ENCODE measurements at places on chromosomes 4 and X. TPM values are rescaled to one million over a fixed set of nuclear protein-coding genes. Genes with fewer than 3 reads are reported as not detected.

GRCh38 chrX:120302434-120302833 lies 8.8 kb downstream of the TMEM255A start:
- H3K4me3 ChIP-seq: no peak overlapping the region
- H3K4me1 ChIP-seq: no peaks in the 10 kb centered on the region
- H3K27me3 ChIP-seq: peaks cover 31% of the 10 kb centered on the region

GRCh38 chrX:38968344-38969216 lies 167.3 kb downstream of the MID1IP1 start:
- no peaks in the 10 kb centered on the region for H3K4me1 ChIP-seq
- H3K4me3 ChIP-seq: no peak overlapping the region
- no peaks in the 10 kb centered on the region for H3K36me3 ChIP-seq

DNA sequence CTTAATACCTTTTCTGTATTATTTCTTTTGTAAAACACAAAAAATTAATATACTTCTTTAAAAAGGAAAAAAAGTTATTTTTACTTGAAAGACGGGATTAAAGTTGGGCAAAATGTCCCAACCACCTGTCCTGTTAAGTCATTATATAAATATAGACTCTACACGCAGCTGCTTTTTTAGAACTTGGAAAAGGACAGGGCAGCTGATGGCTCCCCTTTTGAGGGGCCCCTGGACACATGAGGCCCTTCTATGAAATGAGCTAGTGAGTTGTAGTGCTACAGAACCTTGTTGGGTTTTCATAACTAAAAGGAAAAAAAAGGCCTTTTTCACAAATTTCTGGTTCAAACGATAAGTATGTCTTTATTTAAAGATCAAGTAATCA lies 600 bp upstream of the BEX2 start:
- H3K27me3 ChIP-seq: no peaks in the 10 kb centered on the region
- H3K4me1 ChIP-seq: no peaks in the 10 kb centered on the region
- no peak for DNase-seq

CPLX1 gene
- 2.8 TPM for polyA plus RNA-seq

SGMS2 gene
- polyA plus RNA-seq: 35.3 TPM
